ENCODE measurements at places on chromosomes 11 and 22.

DNA sequence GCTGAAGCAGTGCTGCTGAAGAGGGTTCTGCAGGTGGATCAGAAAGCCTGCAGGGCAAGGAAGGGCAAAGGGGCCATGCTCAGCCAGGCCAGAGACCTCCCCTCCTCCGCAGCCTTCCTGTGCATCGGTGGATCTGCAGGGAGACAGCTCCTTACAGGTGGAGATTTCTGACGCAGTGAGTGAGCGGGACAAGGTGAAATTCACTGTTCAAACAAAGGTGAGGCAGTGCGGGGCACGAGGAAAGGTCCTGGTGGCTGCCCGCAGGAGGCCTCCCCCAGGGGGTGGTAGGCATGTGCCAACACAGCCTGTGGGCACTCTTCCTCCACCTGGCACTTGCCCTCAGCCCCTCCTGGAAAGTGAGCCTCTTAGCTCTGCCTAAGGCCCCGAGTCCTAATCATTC, 8.6 kb downstream of the CFL1 start:
- no peak for DNase-seq

DNA sequence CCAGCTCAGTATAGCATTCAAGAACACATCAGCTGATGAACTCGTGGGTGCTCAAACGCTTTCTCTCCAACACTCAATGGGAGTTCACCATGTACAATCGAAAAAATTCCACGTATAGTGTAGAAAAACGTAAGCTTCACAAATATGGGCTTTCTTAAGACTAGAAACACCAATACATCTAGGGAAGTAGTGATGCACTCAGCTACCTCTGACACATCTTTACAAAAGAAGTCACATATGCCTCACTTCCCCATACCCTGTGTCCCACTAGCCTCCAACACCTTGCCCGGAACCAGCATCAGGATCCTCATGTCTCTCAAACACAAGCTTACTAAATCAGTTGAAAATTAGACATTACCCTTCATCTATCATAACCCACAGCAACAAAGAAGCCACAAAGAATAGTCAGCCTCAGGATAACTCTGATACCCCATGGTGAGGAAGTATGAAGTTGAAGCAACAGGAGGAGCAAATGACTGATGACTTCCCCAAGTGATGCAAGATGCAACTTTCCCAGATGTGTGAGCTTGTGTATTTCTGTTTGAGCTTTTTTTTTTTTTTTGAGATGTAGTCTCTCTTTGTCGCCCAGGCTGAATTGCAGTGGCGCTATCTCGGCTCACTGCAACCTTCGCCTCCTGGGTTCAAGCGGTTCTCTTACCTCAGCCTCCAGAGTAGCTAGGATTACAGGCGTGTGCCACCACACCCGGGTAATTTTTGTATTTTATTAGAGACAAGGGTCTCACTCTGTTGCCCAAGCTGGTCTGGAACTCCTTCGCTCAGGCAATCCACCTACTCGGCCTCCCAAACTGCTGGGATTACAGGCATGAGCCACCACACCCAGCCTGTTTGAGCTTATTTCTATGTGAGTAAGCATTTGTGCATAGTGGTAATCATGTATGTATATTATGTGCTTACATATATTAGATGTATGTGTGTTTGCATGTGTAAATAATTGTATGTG, 8.5 kb upstream of the DENND5A start:
- peak; percentile 86 for DNase-seq

DNA sequence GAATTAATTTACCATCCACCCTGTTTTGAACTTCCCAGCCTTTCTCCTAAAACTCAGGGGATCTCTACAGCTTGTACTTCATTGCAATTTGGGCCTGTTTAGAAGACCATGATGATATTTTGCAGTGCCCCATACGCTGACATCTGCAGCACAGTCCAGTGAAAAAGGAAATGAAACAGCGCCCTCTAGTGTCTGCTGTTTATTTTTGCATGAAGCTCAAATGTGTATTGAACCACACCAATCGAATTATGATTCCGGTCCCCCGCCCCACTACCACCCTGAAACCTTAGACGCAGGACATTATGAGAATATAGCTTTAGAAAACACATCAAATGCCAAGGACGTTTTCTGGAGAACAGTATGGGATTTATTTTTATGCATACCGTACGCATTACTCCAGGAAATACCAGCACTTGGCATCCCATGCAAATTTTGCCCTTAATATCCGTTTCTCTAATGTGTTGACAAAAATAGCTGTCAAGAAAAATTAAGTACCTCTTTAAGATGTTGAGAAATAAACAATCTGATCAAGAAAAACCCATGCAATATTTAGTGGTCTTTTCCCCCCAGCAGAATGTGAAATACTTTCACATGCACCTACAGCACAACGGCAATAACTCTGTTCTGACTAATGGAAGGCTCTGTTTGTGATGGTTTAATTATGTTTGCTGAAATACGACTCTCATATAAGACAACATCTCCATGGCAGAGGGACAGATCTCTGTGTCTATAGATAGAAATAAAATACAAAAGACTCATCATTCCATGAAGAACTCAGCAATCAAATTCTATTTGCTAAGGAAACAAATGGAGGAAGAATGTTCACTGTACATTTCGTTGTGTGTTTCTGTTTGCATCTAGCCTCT, 93.9 kb downstream of the TECTA start:
- peak; percentile 79 for DNase-seq

DNA sequence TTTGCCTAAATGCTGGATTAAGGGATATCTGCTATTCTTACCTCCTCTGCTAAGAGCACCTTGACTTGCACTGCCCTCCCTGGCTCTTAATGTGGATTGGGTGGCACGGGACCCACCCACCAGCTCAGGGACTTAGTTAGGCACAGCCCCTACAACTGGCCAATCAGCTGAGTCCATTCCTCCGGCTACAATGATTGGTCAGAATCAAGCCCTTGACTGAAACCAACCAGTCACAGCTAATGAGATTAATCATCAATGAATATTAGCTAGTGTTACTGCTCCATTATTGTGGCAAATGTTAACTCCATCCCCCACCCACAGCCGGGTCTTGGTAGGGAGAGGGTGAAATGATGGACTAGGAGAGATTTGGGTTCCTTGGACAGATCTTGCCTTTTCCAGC, 328.0 kb downstream of the MN1 start:
- no peak for DNase-seq

GRCh38 chr11:11476971-11477645, 124.1 kb upstream of the CSNK2A3 start:
- no peak for DNase-seq

DNA sequence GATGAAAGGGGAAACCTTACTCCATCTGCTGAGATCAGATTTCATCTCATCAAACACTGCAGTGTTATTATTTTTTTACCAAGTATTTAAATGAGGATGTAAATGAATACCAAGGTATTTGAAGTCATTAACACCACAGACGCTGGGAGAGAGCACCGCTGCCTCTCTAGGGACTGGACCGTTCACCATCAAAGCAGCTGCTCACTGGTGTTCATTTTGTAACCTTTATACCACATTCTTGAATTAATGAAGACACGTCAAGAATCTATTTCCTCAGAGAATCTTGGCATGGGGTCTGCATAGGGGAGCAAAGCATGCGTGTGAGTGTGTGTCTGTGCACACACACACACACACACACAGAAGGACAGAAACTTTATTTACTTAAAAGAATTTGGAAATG, 15.6 kb downstream of the SIAE start:
- no peak for DNase-seq

DNA sequence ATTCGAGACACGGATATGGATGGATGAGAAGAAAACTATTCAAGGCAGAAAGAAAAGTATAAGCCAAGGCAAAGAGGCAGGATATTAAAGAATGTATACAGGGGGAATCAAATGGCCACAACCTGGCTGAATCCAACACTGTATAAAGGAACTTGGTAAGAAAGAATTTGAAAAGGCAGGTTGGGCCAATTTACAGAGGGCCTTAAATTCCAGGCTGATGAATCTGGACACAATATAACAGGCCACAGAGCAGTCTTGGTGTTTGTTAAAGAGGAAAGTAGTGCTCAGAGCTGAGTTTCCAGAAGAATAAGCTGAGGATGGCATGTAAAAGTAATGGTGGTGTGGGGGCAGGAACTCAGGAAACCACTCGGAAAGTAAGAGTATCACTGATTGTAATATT, 72.3 kb upstream of the POU2AF2 start:
- DNase-seq: no peak

GRCh38 chr22:17664414-17665055, 26.0 kb downstream of the BCL2L13 start:
- no peak for DNase-seq

- no peak for DNase-seq
Observed at GRCh38 chr22:25139062-25139461, 60.6 kb upstream of the CRYBB3 start.

- no peak for DNase-seq
Observed at GRCh38 chr11:29353833-29354232, 663.0 kb downstream of the KCNA4 start.

DNA sequence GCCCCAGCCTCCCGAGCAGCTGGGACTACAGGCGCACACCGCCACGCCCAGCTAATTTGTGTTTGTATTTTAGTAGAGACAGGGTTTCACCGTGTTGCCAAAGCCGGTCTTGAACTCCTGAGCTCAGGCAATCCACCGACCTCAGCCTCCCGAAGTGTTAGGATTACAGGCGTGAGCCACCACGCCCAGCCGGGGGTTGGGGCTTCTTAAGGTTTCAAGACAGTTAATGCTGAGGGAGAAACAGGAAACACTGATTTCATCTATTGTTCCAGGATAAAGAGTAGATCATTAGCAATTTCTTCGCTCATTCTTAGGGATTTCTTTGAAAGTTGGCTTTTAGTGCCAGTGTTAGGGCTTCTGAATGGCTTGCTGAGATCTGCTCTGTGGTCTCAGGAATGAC, 21.2 kb upstream of the CLMP start:
- no peak for DNase-seq

DNA sequence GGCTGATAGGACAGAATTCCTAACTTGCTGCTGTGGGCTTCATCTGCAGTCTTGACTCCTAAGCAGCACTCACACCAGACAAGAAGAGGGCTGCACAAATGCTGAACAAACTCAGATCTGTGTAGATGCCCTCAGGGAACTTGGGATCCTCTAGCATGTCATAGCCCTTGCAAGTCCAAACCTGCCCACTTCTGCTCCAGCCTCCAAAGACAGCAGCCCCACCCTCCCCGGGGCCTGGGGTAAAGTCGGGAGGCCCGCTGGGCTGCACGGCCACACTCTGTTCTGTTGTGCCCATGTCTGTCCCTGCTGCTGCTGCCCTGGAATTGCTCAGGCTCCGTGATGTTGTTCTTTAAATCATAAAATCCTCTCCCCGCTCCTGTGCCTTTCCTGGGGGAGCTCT, 28.3 kb downstream of the DRD2 start:
- no peak for DNase-seq

GRCh38 chr11:85945788-85946187, 90.6 kb downstream of the CCDC83 start:
- no peak for DNase-seq

GRCh38 chr11:40290171-40290631, 1169.3 kb downstream of the LRRC4C start:
- DNase-seq: no peak

DNA sequence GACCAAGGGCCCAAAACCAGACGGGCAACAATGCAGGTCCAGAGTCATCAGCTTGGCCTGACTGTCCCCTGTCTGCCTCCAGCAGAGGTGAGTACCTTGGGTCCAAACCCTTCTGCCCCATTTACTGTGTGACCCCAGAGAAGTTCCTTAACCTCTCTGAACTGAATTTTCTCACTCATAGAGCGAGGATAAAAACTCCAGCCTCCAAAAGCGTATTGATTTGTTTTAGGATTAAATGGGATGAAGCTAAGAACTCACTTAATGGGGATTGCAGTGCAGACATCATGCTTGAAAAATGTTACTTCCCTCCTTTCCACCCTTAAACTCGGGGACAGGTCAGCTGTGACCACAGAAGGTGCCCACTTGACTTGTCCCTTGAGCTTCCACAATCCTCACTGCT, 22.6 kb downstream of the IGLL1 start:
- DNase-seq: no peak

- DNase-seq: no peak
Observed at GRCh38 chr22:37259540-37260029, 15.5 kb upstream of the RAC2 start.

DNA sequence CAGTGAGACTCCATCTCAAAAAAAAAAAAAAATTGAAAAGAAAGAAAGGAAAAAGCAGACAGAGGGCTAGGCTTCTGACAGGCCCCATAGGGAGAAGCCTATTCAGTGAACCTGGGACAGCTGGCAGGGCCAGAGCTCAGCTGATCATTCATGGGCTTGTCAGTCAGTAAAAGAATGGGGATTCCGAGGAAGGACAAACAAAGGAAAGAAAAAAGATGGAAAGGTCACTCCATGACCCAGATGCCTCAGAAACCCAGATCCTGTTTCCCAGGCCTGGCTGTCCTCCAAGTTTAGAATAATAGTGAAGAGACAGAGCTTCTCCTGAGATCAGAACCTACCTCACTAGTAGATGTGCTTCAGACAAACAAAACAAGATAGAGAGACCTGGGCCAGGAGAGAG, 34.3 kb upstream of the ASPHD2 start:
- no peak for DNase-seq

- DNase-seq: no peak
Observed at GRCh38 chr22:23031786-23032185, 38.5 kb upstream of the GNAZ start.

DNA sequence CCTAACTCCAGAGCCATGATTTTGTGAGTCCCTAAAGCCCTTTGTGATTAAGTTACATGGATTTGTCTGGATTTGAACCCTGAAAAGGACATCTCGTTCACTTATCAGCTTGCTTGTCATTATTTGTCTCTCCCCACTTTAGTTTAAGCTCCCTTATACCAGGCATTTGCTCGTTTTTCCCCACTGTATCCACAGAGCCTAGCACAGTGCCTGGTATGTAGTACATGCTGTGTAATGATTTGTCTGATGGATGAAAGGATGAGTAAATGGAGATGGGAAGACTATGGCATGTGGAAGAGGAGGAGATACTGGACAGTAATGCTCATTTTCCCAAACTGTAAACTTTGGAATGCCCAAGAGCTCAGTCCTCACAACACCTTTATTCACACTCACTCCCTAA, 9.2 kb upstream of the MCHR1 start:
- no peak for DNase-seq

- no peak for DNase-seq
Observed at GRCh38 chr11:122617297-122617696, 38.2 kb upstream of the UBASH3B start.

DNA sequence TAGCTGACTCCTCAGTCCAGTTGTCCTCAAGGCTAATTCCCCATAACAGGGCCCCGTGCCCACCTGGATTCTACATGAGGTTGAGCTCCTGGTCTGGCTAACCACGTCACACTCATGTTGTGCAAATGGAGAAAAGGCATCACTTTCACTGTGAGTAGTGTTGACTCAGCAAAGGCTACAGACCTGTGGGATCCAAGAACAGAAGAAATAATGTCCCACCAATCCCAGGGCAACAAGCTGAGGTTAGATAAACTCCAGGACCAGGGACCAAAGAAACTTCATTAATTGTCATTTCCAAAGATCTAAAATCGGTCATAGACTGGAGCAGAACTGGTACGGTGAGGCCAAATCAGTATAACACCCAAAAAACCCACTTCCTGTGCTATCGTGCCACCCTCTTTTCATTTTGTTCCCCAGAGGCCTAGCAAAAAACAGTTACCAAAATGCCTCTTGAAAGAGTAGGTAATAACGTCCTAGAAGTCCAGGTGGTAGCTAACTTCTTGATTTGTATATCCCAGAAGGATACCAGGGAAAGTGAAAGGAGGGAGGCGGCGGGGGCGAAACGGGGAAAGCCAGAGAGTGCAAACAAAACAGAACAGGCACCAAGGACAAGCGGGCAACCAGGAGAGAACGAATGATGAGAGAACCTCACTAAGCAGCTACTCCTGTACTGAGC, 1.4 kb downstream of the PCSK7 start:
- DNase-seq: peak; percentile 48

GRCh38 chr11:47470671-47471070, 21.7 kb upstream of the RAPSN start:
- DNase-seq: no peak
